ENCODE measurements at places on chromosomes 1 and 21.

- DNase-seq: no peak
Observed at GRCh38 chr1:194358208-194358581, 1171.8 kb upstream of the B3GALT2 start.

GRCh38 chr1:154453161-154453560 lies 48.0 kb downstream of the IL6R start:
- no peak for DNase-seq

DNA sequence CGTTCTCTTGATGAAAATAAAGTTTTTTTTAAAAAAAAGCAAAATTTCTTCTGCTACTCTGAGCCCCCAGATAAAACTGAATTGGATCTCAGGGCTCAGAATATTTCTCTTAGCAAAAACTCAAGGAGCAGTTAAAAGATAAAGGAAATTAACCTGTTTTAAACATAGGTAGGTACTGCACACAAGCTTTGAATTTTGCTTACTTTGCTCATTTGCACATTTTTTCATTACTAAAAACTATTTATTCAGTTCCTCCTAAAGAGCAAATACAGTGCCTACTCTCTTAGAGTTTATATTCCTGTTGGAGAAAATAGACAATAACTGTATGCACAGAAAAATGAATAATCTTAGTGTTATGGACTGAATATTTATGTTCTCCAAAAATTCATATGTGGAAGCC lies 13.0 kb upstream of the TNFSF4 start:
- DNase-seq: no peak

GRCh38 chr1:16375521-16376340 lies 8.7 kb downstream of the SZRD1 start:
- no peak for DNase-seq

GRCh38 chr1:32240140-32240951 lies 6.7 kb upstream of the FAM167B start:
- DNase-seq: peak; percentile 58

DNA sequence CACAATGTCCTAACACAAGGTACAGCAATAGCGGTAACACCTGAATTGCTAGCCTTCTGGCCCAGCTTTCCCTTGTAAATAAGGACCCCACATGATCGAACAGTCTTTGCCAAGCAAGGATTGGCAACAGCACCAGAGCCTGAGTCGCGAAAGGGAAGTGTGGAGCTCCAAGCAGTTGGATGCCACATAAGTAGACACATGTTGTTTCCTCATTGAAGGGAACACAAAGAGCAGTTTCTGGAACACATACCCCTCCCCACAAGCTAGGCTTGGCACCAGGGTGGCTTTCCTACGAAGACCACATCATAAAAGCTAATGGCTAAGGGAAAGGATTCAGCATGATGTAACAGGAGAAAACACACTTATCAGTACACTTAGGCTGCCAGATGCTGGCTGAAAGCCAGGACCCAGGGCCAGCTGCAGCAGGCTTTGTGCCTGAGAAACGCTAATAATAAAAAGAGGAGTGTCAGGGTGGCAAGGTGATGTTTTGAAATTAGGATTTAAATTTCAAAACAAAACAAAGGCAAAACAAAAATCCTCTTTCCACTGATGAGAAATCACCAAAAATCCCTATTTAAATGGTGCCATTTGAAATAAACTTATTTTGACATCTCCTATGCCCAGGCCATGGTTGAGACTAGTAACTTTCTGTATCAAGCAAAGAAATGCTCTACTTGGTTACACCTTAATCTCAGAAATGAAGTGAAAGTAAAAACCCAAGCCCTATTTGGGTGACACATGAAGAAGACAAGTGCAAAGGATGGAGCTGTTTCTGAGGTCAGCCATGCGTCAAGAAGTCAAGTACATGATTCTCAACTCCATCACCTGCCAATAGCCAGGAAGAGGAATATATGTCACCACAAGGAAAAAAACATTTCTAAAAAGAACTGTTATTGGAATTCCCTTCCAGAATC lies 11.9 kb upstream of the CPLANE2 start:
- DNase-seq: peak; percentile 94

DNA sequence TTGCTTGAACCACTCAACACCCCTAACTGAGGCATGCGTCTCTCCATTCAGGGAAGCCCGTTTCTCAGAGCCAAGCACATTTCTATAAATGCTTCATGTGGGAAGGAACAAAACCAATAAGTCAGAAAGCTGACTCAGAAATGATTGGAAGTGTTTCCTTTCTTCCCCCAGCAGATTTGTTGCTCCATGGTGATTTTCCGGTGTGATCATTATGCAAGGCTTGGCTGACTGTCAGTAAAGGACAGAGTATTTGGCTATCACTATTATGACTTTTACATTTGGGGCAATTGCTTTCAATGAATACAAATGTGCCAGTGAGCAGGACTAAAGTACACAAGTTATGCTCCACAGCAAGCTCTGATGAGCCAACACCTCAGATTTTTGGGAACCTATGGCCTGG lies 53.3 kb upstream of the ZC3H11B start:
- DNase-seq: no peak

- DNase-seq: no peak
Observed at GRCh38 chr1:114078116-114078515, 75.6 kb downstream of the SYT6 start.

DNA sequence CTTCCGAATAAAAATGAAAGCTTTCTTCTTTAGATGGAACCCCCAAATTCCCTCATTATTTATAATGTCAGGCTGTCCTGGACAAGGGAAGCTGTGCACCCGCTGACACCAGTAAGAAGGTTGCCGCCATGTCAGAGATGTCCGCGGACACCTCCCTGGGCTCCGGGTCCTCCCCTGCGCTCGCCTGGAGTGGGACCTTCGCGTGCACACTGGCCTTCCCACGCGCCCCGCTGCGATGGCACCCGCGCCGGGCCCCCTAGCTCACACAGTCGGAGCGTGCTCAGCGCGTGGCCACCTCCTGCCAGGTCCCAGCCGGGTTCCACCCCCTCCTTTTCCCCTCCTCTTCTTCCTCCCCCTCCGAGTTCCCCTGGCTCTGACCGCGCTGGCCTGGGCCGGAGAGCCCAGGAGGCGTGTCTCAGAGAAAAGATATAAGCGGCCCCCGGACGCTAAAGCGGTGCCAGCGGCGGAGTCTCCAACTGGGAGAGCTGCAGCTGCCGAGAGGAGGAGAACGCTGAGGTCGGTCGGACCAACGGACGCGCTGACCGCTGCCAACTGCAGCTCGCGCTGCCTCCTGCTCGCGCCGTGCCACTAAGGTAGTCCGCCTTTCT lies at the start of gene G0S2:
TSS of gene G0S2 (plus strand) at position 456 of the 608 bp plus-strand sequence. CDS start 273 bp downstream, outside the sequence.
- no peak for DNase-seq

GRCh38 chr1:230690101-230690500 lies 23.8 kb downstream of the AGT start:
- no peak for DNase-seq

DNA sequence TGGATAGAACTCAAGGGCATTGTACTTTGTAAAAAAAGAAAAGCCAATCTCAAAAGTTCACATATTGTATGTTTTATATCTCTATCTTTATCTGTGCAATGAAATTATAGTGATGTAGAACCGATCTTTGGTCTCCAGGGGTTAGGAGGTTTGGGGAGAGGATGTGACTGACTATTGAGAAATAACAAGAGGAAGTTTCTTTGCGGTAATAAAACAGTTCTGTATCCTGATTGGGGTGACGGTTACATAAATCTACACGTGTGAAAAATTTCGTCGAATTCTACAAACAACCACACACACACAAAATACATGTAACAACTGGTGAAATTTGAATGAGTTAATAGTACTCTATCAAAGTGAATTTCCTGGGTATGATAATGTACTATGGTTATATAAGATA lies 10.6 kb upstream of the OR2T33 start:
- no peak for DNase-seq

GRCh38 chr1:150309758-150310508 lies 11.4 kb upstream of the PRPF3 start:
- peak; percentile 84 for DNase-seq

- DNase-seq: no peak
Observed at GRCh38 chr1:232911027-232911599, 39.3 kb upstream of the NTPCR start.

DNA sequence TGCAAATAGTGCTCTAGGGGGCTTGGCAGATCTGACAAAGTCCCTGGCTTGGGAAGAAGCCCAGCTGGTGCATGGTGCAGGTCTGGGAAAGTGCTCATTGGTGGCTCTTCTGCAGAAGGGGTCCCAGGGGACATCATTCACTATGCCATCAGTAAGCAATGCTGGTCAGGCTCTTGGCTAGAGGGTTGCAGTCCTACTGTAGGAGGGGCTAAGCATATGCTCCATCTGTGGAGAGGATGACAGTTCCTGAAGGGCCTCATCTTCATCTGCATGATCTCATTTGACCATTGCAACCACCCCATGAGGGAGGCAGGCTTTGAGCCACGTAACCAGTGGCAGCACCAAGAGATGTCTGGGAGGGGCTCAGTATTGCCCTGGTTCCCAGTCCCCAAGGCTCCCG lies 31.5 kb upstream of the VASH2 start:
- DNase-seq: no peak

DNA sequence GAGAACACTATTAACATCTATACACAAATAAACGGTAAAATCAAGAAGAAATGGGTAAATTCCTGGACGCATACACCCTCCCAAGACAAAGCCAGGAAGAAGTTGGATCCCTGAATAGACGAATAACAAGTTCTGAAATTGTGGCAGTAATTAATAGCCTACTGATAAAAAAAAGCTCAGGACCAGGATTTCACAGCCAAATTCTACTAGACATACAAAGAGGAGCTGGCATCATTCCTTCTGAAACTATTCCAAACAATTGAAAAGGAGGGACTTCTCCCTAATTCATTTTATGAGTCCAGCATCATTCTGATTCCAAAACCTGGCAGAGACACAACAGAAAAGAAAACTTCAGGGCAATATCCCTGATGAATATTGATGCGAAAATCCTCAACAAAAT lies 70.7 kb upstream of the FMO3 start:
- no peak for DNase-seq

DNA sequence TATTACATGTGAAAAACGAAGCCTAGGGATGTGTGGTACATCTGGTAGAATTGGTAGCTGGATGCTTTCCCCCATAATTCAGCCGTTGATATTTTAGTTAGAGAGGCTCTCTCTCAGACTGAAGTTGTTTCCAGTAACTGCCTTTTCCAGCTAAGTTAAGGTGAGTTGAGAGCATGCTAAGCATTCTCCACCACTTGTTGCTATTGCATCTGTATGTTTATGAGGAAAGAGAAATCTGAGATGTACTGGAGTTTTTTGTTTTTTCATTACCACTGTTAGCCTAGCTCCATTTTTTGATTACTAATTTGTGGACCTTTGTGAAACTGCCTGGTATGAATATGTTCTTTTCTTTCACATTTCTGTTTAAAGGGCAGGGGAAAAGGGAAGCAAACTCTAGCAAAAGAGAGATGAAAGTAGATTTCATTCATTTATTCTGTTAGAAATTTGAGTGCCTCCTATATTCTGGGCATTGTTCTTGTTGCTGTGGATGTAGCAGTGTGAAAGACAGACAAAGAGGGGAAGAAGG lies 189.9 kb upstream of the CACYBP start:
- no peak for DNase-seq

GRCh38 chr1:20575541-20576336 lies 13.2 kb upstream of the CDA start:
- no peak for DNase-seq

- DNase-seq: no peak
Observed at GRCh38 chr1:203662360-203662759, 35.7 kb downstream of the ATP2B4 start.

GRCh38 chr1:245475961-245476516 lies 321.3 kb downstream of the KIF26B start:
- DNase-seq: no peak

- DNase-seq: no peak
Observed at GRCh38 chr1:228860911-228861831, 125.9 kb downstream of the RHOU start.

DNA sequence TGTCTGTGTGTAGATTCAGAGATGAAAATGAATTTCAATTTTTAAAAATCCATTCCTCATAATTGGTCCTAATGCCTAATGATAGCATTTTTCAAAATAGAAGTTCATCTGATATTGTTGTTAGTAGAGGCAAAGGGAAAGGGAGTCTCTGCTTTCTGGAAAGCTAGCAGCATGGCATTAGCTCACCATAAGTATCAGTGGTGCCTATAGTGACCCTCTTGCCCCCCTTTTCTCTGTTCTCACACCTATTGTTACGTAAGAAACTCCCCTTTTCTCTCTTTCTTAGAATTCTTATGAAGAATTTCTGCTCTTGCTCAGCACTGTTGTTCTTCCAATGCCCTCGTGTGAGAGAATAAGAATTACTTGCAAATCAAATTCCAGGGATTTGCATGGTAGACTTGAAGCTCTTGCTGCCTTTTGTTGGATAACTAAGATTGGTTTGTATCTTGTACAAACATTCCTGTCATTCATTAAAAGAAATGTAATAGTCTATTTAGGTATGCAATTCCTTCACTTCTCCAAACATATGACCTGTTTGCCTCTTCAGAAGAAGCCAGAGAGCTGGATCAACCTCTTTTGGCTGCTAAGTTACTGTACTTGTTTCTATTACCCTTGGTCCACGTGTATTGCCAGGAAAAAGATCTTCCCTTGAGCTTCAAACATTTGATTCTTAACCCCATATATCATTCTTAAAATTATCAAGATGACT lies 69.2 kb upstream of the MAGI3 start:
- DNase-seq: no peak

DNA sequence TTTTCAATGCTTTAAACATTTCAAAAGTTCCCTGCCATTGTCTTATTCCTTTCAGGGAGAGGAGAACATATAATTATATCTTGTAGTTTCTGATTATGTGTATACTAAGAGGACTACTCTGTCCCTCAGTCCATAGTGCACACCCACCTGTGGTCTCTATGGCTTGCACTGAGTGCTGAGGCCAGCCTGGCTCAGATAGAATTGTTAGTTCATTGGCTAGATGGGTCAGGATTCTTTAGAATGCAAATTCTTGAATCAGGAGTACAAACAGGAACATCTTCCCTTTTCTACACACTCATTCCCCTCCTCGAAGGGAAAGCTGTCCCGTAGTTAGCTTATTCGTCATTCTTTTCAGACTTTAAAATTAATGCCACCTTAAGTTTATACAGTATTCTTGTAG lies 8.2 kb downstream of the BACH1 start:
- no peak for DNase-seq

GRCh38 chr1:28781305-28781704 lies 30.7 kb upstream of the OPRD1 start:
- DNase-seq: no peak

- no peak for DNase-seq
Observed at GRCh38 chr1:22282364-22282995, 139.6 kb upstream of the WNT4 start.

GRCh38 chr1:212669102-212669501 lies 30.5 kb downstream of the BATF3 start:
- DNase-seq: no peak

All from NCI-H2081 (cell line).